Dermis blood vessel endothelial cell (primary cell): ENCODE measurements at places on chromosomes 12 and 14.
A peak's percentile ranks its signal among the peaks of the same experiment; 100 is the strongest.

GRCh38 chr12:229441-230191 is 15.7 kb upstream of the SLC6A12 start:
- no peak for DNase-seq

- peak; percentile 17 for DNase-seq
Measured at GRCh38 chr12:87266305-87266704, 762.9 kb downstream of the C12orf50 start.

DNA sequence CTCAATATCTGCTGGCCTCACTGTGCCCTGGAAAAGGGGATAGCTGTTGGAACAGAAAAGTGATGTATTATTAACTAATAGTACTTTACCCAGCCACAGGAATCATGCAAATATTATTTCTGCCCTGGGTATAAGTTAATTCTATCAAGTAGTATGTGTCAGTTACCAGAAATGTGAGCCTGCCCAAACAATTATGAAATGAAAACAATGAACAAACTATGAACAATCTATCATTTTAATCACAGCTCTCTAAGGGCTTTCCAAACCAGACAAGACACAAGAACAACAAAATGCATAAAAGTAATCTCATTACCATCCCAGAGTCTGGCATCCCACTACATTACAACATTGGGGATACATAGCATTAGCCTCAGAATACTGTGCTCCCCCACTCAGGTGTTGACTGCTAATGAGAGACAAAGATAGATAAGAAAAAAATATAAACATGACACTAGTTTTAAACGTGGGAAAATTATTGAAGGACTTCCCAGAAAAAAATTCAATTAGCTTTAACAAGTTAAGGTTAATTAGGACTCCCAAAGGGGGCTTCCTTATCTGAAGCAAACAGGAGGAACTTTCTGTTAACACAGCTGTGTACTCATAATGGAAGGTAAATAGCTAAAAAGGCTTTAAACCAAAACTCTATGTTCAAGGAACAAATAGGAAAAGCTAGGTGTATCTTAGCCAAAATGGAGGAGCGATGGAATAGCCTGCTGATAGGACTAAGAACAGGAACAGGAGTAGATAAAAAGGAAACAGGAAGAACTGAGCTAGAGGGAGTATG is 3.3 kb downstream of the DCAF5 start:
- no peak for DNase-seq

- peak; percentile 91 for DNase-seq
Measured at GRCh38 chr12:116277467-116278278, at the start of gene MED13L. MED13L (minus strand) TSS chr12:116277693; CDS start chr12:116277131, 562 bp downstream.
